Nephron progenitor cell (in vitro differentiated cells): ENCODE measurements at places on chromosomes 7 and 10.

DNA sequence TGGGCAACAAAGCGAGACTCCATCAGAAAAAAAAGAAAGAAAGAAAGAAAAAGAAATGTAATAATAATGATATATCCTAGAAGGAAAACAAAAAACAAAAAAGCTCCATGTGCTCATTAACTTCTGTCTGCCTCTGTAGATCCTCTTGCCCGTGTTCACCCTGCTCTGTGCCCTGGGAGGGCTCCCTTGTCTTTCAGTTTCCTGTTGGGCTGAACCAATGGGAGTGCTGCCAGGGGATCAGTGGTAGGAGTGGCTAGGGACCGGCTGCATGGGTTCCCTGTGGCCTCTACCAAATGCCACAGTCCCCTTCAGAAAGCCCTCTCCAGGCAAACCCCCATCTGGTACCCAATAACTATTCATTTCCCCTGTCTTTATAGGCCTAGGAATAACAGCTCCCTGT, 51.8 kb upstream of the PARD3 start:
- DNase-seq = no peak

- no peak for DNase-seq
Observed at GRCh38 chr10:103641326-103641725, 147.8 kb downstream of the NEURL1 start.

DNA sequence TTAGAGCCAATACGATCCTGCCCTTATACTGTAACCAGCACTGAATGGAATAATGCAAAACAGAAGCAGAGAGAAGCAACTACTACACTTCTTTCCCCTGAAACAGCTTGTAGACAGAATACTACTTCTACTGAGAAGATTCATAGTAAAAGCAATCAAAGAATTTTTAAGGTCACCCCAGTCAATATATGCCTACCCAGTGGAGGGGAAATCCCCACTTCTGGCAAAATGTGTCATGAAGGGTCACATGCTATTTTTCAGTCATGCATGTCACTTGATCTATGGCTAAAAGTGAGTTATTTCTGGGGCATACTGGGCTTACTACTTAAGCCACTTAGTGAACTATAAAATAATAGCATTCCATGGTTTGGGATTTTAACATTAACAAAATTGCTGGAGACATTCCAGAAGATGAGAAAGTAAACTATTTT, 25.6 kb downstream of the IRF5 start:
- DNase-seq = no peak

- no peak for DNase-seq
Observed at GRCh38 chr7:99843808-99844207, 16.0 kb downstream of the CYP3A43 start.

DNA sequence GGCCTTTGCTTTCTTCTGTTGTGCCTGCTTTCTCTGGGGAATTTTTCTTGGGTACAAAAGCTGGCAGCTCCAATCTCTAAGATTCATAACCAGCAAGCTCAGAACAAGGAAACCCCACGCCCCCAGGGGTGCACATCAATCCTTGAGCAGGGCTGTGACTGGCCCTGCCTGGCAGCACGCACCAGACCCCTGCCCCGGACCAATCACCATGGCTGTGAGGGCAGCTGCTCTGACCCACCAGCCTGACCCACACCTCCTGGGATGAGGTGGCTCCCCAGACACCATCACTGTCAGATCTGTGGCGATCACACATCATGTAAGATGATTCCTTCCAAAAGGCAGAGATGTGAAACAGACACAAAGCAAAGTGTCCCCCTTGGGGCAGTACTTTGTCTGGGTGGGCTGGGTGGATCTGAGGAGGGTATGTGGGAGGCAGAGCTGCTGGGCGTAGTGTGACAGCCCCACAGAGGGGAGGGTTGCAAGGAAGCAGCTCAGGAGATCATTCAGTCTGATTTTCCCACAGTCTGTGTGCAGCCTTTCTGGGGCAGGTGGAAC, 175.5 kb upstream of the SHH start:
- DNase-seq = no peak

DNA sequence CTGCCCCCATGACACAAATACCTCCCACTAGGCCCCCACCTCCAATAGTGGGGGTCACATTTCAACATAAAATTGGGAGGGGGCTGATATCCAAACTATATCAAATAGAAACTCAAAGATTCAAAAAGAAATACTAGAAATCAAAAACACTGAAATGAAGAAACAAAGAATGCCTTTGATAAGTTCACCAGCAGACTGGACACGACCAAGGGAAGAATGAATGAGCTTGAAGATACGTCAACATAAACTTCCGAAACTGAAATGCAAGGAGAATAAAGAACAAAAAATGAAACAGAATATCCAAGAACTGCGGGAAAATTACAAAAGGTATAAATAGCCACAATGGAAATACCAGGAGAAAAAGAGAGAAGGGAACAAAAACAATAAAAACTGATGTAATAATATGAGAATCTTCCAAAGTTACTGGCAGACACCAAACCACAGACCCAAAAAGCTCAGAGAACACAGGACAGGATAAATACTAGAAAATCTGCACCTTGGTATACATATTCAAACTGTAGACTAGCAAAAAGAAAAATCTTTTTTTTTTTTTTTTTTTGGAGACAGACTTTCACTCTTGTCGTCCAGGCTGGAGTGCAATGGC, 49.5 kb downstream of the BRI3 start:
- DNase-seq = no peak

DNA sequence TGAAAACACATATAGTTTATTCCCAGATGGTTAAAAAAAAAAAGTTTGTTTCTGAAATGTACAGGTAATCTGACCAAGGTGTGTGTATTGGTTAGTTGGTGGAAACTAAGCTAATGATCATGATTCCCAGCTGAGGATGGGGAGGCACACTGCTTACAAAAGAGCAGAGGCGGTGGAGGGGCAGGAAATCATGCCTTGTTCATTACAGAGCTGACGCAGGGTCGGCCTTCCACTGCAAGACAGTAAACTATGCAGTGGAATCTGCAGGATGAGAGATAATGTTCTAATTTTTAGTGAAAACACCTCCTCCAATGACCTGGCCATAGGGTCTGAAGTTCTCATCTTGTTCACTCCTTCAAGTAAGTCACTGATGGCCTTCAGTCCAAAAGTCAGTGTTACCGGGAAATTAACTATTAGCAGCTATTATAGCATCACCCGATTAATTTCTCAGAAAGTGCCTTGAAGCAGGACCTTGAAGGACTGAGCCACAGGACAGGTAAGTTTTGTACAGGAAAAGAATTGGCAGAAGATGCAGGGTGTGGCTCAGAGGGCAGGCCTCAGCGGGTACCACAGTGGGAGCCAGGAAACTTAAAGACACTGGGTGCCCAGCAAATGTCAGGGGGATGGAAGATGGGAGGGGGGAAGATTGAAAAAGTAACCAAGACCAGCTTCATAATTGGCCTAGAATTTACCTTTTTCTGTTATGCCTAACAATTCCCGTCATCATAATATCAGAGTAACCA, 36.0 kb downstream of the MYOF start:
- DNase-seq = no peak

DNA sequence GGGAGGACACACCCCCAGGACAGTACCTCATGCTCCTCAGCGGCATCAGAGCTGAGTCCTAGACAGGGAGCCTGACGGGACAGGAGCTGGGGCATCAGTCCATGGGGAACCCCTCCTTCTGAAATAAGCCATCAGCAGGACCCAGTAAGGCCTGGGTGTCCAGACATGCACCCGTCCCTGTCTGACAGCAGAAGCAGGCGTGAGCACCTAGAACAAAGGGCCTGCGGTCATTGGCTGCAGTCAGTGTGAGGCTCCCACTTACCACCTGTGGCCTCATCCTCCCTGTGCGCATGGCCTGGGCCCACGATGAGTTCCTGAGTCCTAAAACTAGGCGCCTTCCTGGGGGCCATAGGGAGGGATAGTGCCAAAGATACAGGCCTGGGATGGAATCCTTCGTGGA, 484.7 kb downstream of the PTPRN2 start:
- DNase-seq = no peak

DNA sequence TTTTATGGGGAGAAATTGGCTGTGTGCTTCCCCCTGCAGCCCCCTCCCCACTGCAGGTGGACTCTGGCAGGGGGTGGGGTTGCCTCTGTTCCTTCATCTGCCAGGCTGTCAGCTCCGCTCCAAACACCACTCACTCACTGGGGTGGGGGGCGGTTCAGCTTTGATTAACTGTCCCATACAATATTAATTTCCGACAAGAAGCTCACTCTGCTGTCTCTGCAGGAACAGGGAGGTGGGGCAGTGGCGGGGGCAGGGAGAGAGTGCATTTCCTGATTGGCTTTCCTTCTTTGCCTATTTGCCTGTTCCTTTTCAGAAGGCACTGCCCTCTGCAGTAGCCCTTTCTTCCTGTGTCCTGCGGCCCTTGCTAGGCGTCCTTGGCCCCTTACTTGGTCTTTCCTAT, 500.8 kb downstream of the PLXNA4 start:
- DNase-seq = peak; percentile 18

GRCh38 chr10:97633921-97634320, 621 bp upstream of the MORN4 start:
- no peak for DNase-seq

- DNase-seq = no peak
Observed at GRCh38 chr7:55077561-55078410, 59.0 kb downstream of the EGFR start.

DNA sequence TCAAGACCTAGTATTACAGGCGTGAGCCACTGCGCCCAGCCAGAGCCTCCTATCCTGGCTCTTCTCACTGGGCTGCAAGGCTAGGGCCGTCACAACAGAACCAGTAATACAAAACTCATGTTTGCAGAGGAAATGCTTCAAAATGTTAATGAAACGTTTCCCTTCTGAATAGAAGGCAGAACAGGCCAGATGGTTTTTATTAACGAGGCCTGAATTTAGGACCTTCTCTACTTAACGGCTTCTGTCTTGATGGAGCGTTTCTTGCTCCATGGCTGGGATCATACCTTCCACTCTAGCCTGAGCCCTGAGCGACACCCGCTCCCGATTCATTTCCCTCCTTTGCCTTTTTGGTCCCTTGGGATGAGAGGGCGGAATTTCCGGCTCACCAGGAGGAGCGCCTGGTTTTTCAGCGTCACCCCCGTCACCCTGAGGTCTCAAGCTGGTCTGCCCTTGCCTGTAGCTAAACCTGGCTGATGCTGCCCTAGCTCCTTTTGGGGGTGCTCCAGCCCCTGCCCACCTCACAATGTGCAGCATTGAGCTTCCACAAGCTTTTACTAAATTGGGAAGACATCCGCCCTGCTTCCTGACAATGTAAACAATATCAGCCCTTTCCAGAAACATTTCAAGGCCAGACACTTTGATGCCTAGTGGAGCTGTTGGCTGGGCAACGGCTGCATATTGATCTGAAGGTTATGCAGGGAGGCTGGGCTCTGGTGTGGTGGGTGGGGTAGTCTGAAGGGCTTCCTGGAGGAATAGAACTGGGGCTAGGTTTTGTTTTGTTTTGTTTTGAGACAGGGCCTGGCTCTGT, 5.2 kb downstream of the CLIP2 start:
- no peak for DNase-seq

DNA sequence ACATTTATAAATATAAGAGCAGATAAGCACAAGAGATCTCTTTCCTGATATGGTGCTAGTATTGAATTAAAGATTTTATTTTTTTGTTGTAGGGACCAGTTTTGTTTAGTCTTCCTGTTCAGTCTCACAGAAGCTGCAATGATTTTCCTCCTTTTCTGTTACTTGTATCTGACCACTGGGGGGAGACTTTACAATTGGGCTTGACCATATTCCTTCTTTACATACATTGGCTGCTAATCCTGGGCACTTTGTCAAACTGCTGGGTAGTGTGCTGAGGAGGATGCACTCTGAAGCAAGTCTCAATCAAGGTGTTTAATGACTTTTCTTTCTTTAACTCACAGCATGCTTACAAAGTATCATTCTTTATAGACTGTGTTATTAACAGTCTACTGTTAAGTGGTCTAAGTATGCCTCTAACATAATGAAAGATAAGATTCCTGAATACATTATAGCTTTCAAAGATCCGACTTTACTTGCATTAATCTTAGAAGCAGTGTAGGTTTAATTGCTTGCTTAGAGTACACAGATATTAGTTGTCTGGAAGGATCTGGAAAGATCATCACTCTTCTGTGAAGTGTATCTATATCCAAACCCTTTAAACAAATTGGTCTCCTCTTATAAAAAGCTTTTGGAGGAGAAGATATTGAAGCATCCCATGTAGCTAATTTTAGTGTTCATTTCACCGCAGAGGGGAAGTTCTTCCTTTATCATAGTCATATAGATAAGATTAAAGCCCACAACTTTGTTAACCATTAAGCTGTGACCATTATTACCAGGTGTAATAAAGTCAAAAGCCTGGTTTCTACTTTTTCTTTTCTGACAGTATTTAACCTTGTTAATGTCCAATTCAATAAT, 3.1 kb downstream of the PALS2 start:
- DNase-seq = peak; percentile 12

DNA sequence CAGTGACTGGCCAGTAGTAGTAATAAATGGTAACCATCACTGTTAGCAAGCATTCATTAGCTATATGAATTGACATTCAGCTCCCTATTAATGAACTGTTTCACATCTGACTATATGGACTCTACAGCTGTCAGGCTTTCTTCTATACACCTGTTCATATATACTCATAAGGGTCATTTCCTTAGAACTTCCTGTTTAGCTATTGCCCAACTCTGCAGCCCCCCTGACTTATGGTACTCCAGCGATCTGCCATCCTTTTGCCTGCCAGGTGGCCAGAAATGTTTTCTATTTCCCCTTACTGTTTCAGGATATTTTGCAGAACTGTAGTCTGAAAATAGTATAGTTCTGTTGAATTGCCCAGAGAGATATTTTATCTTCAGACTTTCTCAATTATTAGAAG, 56.6 kb downstream of the TASOR2 start:
- no peak for DNase-seq
